NCI-H510A (cell line): ENCODE measurements at places on chromosomes 1 and 21.

DNA sequence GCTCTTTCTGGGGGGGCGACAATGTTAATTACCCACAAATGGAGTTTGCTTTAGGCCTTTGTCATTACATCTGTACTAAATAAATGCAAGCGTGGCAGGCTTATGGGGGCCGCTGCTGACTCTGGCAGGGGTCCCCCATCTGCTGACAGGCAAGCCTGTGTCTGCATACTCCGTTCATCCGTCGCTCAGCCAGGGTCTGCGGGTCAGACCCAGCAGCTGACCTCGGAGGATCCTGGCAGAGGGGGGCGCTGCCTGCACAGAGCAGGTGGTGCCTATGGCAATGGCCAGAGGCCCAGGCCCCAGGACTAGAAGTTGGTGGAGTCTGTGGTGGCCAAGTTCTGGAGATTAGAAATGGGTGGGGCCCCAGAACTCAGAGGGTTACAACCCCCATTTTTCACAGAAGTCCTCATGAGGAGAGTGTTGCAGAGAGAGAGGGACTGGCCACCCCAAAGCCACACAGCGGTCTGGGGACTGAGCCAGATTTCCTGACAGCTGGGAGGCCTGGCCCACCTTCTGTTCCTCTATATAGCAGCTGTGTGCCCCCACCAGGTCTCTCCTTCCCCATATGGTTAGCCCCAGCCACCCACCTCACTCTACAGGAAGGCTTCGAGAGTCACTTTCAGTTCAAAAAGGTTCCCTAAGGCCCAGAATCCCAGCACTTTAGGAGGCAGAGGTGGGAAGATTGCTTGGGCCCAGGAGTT lies 31.0 kb downstream of the TTC39A start:
- DNase-seq = no peak

GRCh38 chr1:102833151-102833550 lies 275.2 kb downstream of the COL11A1 start:
- DNase-seq = no peak

DNA sequence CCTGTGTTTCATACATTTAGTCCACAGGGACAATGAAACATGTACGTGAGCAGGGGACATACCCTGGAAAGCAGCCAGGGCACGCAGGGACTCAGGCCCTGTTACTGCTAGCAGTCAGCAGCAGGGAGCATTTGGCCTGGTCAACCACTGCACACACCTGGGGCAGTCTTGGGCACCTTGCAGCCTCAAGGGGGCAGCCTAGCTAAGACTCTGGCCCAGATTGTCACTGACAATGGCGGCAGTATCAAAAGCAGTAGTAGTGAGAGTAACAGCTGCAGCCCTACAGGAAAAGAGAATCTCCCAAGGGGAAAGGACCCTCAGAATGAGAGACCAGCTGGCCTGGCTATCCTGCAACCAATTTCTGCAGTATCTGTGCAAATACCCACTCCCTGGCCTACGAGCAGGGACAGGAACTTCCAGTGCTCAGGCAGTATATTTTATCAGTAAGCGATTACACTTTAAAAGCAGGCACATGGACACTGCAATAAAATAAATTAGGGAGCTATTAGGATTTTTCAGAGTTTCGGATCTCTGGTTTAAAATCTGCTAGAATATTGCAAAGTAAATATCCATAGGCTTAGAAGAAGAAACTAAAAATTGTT lies 475.6 kb downstream of the LTN1 start:
- DNase-seq = peak; percentile 4

- peak; percentile 47 for DNase-seq
These were observed 110.9 kb downstream of the RGL1 start for GRCh38 chr1:183915625-183916510.

DNA sequence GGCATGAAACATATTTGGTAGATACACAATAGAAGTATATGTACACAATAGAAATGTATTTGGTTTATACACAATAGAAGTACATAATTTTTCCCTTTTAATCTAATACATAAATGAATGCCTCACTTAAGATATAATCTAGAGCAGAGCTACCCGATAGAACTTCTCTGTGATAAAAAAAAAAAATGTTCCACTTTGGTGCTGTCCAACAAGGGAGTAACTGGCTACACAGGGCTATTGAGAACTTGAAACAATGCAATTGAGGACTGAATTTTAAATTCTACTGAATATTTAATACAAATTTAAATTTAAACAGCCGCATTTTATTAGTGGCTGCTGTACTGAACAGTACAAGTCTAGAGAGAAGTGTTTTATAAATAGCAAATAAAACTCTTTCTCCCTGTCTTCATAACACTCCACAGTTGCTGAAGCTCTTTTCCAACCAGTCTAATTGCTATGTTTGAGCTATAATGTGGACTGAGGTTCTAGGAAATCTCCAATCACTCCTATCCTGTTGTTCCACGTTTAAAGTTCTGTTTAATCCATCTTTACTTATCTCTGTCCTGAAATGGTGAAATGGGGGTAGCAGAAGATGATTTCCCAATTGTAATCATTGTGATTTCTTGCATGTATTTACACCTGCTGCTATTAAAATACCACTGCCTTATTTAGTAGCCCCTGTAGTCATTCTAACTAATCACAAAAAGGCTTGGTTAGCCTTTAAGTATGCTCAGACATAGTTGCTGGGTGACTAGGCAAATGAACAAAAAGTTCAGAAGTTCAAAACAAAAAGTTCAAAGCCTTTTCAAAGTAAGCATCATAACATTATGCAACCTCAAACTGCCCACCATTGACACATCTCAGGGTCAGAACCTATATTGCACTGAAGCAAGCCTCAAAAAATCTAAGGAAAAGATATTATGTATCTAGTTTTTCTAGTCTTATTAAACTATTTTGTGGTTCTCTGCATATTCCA lies 192.3 kb upstream of the C1orf87 start:
- DNase-seq = no peak
